CD4-positive, alpha-beta T cell treated with Interferon alpha-2 for 1 hour (primary cell): ENCODE measurements at places on chromosomes 6 and 20.
A peak's percentile ranks its signal among the peaks of the same experiment; 100 is the strongest.

- DNase-seq, result peak; percentile 71
Measured at GRCh38 chr20:33554914-33555420, 65.1 kb downstream of the CBFA2T2 start.

GRCh38 chr20:10131732-10132345 lies 86.8 kb upstream of the SNAP25 start:
- DNase-seq, result no peak

- DNase-seq, result no peak
Measured at GRCh38 chr6:145727817-145728388, 7.4 kb downstream of the EPM2A start.

- DNase-seq, result no peak
Measured at GRCh38 chr6:163019926-163020325, 292.2 kb downstream of the PACRG start.

GRCh38 chr20:2253256-2253655 lies 42.5 kb upstream of the TGM3 start:
- no peak for DNase-seq

DNA sequence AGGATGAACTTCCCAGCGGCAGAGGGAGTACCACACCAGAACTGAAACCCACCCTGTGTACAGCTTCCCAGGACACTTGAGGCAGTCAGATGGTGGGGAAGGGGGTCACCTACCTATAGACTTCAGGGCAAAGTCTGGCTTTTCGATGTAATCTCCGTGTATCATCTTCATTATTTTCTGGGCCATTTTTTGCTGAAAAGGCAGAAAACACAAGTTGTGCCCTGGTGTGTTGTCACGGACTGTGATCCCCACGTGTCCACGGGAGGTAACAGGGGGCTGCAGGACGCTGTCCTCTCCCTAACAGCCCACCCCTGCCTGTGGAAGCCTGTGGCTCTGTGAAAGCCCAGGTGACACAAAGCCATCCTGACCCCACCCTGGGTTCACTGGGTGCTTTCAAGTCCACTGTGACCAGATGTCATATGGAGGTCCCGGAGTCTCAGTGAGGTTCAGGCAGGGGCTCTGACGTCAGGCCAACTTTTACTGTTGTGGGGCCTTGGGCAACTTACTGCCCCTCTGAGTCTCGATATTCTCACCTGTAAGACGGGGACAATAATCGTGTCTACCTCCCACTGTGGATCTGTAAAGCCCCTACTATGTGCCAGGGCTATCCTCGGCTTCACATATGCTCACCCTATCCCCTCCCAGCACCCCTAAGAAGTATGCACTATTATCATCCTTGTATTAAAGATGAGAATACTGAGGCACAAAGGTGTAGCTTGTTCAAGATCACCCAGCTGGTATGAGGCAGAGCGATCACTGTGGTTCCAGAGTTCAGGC lies 14.5 kb downstream of the SUN5 start:
- no peak for DNase-seq

DNA sequence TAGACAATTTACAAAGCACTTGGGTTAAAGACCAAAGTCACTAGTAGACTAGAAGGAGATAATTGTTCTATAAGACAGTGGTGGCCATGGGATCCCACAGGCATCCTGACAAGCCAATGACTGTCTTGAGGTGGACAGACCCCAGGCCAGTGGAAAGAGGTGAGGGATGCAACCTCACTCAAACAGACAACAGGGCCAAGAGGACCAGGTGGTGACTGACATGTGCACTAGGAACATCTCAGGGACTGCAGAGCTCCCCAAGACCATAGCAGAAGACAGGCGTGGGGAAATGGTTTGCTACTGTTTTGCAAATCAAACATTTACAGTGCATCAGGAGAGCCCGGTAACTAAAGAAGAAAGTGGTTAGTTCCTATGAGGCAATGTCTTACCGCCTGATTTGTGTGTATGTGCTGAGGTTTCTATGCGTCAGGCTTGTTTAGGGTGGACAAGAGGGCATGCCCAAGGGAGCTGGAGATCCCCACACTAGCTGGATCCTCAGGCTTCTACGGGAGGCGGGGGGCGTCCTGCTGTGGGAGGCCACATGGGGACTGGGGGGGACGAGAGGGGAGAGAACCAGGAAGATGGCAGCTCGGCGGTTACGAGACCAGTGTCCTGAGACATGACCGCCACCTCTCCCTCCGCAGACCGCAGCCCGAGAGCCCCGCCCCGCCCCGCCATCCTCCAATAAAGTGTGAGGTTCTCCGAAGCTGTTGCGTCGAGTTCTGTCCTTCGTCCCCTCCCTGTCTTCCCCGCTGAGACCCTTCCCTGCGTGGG lies 623 bp upstream of the MRPS26 start:
- DNase-seq, result peak; percentile 60

GRCh38 chr6:168007592-168008338 lies 10.3 kb downstream of the KIF25 start:
- DNase-seq, result no peak

GRCh38 chr6:85402922-85403321 lies 47.0 kb upstream of the NT5E start:
- DNase-seq, result no peak

DNA sequence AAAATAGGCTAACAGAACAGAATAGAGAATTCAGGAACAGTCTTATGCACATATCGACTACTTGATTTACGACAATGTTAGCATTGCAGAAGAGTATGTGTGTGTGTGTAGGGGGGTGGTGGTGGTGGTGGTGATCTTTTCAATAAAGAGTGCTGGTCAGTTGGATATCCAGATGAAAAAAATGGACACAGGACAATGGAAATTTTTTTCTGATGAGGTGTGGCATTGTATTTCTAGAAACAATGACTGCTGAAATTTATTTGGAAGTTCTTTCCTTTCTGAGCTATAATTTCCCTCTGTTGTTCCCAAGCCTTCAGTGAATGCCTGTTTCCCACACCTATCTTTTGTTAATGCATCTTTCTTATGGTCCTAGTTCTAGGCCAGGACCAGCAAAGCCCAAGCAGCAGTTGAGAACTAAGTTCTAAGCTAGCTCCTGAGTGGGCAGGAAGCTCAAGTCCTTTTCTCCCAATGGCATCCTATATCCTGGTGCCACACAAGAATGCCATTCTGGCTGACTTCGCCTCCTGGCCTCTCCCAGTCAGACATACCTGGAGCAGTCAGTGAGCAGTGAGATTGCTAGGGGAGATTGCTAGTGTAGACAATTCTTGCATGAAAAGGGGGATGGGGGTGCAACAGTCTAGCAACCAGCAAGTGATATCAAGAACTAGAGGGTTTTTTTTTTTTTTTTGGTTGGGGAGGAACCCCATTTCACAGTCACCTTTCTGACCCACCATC lies 1.2 kb upstream of the TOX2 start:
- DNase-seq, result no peak

GRCh38 chr6:143205991-143206390 lies 145.3 kb downstream of the AIG1 start:
- DNase-seq, result no peak

- no peak for DNase-seq
Measured at GRCh38 chr6:159234102-159234553, 64.9 kb downstream of the FNDC1 start.

DNA sequence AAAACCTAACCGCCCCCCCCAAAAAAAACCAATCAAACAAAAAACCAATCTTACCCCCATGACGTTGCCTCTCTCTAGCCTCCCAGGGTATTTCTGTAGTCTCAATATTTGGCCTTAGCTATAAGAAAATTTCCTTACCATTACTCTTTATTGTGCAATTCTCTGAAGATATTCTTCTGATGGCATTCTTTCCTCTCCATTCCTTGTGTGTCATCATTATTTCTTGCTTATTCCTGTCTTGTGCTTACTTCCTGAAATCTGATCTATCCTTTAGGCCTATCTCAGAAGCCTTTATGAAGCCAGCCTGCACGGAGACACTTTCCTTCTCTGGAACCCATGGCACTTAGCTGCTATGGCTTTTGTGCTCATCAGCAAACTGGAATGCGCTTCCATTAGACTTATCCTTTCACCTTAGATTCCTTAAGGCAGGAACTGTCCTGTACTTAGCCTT lies 65.9 kb upstream of the DDR1 start:
- no peak for DNase-seq

GRCh38 chr20:47008842-47009518 lies 114.3 kb downstream of the EYA2 start:
- no peak for DNase-seq

- DNase-seq, result peak; percentile 74
Measured at GRCh38 chr6:42898891-42899361, 16.9 kb upstream of the PTCRA start.

DNA sequence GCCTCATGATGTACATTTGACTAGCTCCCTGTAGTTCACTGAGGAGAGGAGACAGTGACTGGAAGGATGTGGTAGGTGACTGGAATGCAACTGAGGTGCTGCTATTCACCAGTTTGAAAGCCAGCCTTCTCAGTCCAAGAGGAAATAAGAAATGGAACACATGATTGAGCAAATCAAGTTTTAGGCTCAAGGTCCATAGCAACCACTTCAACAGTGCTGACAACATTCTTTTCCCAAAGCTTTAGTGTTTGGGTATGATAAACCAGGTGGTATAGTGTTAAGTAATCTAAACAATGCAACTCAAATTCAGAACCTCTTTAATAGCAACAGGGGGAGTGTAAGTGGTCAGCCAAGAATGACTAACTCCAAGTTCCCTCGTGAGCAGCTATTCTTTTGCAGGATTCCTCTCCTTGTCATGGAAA lies 9.2 kb downstream of the ZHX3 start:
- no peak for DNase-seq

GRCh38 chr6:106450653-106451052 lies 90.1 kb downstream of the CRYBG1 start:
- DNase-seq, result no peak

DNA sequence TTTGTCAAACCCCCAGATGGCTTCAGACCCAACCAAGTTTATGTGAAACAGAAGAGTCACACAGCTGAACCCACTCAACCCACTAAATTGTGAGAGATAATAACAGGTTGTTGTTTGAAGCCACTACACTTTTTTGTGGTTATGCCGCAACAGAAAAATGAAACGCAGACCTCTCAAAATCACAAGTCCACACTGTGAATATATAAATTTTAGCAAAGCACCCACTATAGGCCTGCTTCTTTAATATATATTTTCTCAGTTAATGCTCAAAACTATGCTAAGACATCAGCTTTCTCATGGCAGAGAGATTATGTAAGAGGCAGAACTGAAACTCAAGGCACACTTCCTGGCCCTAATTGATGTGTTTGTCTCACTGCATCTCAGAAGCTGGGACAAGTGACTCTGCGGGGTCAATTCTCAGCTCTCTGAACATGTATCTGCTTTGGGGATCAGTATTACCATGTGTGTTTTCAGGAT lies 27.7 kb downstream of the MAP3K5 start:
- DNase-seq, result peak; percentile 31

GRCh38 chr6:142757852-142758628 lies 186.9 kb downstream of the HIVEP2 start:
- DNase-seq, result no peak

DNA sequence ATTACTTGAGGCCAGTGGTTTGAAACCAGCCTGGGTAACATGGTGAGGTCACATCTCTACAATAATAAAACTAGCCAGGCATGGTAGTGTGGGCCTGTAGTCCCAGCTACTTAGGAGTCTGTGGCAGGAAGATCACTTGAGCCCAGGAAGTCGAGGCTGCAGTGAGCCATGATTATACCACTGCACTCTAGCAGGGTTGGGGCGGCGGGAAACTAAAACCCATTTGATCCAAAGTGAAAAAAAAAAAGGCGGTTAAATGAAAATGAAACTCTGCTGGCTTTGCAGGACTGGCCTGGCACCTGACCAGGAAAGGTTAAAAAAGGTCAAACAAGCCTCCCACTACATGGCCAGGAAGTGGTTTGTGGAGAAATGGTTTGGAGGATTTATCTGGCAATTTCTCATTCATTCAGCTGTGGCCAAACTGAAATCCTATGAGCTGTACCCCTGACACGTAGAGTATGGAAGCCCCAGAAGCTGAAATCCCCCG lies 36.6 kb downstream of the MTRES1 start:
- DNase-seq, result peak; percentile 12

- DNase-seq, result no peak
Measured at GRCh38 chr20:45372646-45373352, 5.3 kb downstream of the TP53TG5 start.

DNA sequence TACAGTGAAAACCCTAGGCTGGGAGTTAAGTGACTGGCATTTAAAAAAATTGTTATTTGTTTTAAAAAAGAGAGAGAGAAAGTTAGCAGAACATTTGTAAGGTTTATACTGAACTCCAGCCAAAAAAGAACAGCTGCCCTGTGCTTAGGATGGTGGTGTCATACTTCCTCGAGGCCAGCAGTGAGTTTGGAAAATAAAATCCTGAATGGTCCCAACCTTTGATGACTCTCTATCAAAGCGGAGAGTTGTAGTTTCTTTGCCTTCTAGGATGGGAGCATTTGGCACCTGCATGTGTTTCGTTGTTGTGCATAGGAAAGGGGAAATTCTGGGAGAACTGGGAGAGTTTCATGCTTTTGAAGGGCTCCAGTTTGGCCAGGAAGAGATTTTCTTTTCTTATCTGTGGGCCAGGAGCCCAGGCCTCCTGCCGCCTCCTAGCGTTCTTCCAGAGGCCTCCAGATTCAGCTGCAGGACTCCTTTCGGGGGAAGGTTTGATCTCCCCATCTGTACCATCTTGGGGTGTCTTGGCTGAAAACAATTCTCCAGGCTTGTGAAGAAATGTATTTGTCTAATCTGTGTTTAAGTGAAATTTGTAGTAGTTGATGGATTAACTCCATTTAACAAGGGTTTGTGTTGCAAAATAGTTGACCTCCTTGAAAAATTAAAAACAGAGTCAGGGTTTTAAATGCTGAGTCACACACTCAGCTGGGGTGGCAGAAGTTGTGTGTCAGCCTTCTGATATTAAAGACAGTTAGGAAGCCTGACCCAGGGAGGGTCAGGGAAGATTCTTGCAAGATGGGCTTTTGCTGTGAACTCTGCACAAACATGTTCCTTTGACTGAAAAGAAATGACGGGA lies 63.4 kb downstream of the TXNDC5 start:
- no peak for DNase-seq

DNA sequence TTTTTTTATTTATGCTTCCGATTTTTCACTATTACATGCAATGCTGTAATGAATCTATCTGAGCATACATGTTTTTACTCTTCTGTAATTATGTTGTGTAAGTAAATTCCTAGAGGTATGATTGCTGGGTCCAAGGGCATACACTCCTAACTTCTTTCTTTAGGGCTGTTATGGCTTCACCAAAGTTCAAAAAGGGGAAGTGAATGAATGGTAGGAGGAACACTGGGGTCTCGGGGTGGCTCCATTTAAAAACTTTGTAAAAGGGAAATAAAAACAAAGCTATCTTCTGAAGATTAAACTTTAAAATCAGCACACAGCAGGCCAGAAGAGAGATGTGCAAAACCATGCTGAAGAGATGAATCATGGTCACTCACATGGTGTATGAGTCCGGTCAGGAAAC lies 289.1 kb upstream of the SUPT3H start:
- no peak for DNase-seq

DNA sequence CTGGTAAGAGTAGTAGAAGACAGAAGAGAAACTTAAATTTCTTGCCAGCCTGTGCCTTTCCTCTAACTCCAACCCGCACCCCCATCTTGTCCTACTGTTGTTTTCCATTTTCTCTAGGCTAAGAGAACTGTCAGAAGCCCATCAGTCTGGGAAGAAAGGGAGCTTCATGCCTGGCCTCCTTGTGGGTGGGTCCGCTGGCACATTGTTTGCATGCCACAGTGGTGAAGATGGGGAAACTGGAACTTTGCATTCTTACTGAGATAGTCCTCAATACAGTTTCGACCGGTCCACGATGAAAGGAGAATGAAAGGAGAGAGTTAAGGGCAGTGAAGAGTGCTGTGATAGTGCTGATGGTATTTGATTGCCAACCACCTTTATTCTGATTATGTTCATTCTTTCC lies 103.1 kb downstream of the TCP11 start:
- no peak for DNase-seq
